Suppressor macrophage treated with lipopolysaccharide for 4 hours (primary cell): ENCODE measurements at places on chromosomes 1 and 21.
A peak's percentile ranks its signal among the peaks of the same experiment; 100 is the strongest.

- peak; percentile 45 for DNase-seq
These were observed 43.4 kb upstream of the MRPS6 start for GRCh38 chr21:34029743-34030528.

GRCh38 chr1:203274603-203275381 lies 30.5 kb upstream of the BTG2 start:
- peak; percentile 78 for DNase-seq

GRCh38 chr1:150010393-150011115 lies at the start of gene OTUD7B:
OTUD7B (minus strand) TSS chr1:150010726; CDS start chr1:149977510, 33,216 bp downstream.
- peak; percentile 89 for DNase-seq

DNA sequence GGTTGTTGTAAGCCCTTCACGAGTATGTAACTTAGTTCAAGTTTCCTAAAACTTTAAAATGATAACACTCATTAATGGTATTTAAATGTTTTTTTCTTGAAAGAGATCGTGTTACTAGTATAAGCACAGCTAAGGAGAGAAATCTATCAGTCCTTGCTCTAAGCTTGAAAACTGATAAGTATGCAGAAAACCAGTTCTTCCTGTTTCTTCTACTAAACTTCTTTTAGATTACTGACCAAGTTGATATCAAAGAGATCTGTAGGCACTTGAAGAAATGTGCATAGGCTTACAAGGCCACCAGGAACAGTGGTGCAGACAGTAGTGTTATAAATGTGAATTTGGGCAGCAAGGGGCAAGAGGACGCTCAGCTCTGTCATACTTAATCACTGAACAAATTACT lies 3.9 kb downstream of the EFCAB14 start:
- no peak for DNase-seq

DNA sequence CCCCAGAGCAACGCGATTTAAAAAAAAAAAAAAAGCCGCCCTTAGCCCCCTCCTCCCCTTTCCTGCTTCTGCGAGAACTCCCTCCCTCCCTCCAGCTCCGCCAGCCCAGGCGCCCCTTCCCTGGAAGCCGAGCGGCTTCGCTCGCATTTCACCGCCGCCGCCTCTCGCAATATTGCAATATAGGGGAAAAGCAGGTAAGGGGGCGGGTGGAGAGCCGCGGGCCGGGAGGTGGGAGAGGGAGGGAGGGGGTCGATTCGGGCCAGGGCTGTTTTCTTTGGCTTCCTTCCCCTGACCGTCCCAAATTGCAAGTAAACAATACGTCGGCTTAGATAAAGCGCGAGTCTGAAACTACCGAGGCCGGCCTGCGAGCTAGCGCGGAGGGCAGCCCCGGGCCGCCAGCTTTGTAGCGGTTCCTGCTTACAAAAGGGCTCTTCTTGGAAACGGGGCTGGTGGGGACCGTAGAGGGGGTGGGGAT lies 408 bp downstream of the LMO4 start:
- peak; percentile 58 for DNase-seq

DNA sequence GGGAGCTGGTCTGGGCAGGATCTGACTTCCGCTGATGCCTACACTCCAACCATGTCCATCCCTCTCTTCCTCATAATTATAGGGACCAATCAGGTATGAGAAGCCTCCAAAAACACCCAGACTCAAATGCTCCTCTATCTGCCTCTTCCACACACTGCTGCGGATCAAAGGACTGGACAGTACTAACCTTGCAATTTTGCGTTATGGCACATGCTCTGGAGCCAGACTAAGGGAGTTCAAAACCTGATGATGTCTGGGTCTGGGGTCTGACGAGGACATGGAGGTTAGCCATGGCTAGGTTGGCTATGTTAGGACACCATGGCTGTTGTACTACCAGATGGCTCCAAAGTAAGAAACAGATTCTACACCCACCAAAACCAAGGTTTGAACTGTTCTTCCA lies 10.3 kb downstream of the GPN2 start:
- no peak for DNase-seq

DNA sequence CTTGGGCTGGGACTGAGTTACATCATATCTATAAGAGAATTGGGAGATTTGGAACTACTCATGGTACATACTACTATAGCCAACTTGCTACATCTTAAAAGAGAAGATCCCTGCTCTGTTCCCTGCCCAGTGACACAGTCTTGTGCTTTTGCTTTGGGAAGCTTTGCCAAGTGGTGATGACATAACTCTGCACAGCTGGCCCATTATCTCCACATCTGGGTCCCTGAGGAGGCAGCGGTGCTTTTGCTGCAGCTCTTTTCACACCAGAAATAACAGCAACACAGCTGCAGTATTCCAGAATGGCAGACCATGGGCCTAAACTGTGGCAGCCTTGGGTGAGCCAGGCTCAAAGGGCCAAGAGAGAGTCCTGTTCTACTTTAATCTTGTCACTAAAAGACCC lies 296.0 kb downstream of the HHAT start:
- no peak for DNase-seq

- no peak for DNase-seq
These were observed 77.6 kb upstream of the DNAH14 start for GRCh38 chr1:224851848-224852261.
